Stimulated activated CD4-positive, alpha-beta T cell treated with anti-CD3 and anti-CD28 coated beads, Interleukin-15, amount 100 ng/mL, for 1 hour (primary cell): ENCODE measurements at places on chromosomes 5 and 9.

DNA sequence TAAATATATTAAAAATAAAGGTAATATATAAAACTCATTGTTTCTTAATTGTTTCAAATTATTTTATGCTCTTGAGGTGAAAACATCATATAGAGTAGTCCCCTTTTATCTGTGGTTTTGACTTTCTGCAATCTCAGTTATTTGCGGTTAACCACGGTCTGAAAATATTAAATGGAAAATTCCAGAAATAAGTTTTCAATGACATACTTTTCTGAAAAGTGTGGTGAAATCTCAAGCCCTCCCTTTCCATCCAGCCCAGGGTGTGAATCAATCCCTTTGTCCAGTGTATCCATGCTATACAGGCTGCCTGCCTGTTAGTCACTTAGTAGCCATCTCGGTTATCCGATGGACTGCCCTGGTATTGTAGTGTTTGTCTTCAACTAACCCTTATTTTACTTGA, 546.7 kb upstream of the DMAC1 start:
- DNase-seq: no peak

DNA sequence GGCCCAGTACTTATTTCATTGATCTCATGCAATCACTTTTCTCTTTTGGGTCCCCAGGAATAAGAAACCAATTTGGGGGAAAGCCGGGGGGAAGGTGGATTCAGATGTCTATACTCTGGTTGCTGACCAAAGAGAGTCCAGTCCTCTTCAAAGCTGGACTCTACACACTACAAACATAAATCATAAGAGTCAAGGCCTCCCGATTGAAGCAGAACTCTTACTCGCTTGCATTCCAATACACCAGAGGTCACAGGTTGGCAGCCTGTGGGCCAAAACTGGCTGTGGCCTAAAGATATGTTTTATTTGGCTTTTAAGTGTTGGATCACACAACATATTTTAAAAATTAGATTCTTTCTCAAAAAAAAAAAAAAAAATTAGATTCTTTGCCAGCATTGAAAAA, 311.4 kb upstream of the MSX2 start:
- DNase-seq: no peak

DNA sequence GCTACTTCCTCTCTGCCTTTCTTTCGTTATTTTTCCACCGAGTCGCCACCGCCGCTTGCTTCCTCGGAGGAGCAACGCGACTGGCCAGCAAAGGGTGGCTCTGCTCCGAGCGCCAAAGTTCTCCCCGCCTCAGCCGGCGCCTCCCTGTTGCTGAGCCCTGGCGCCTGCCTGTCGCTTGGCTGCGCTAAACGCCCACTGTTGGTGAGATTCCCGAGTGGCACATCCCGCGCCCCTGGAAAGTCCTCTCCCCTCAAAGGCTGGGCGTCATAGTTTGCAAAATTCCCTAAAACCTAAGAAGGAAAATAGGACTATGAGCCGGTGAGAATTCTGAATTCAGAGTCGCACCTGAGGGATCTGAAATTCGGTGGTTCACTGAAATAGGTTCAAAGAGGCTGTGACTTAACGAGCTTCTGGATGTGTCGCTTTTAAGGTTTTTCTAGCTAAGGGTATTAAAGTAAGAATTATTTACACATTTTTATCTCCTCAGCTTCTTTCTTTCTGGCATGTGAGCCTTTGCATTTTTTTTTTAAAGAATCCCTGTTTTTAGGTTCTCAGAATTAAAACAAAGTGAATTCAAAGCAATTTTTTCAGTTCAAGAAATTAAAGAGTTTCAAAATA, at the start of gene GRIN3A:
Gene GRIN3A, minus strand, starts transcription at position 82 of the 618 bp plus-strand sequence. CDS start 668 bp downstream, outside the sequence.
- no peak for DNase-seq

- no peak for DNase-seq
Observed at GRCh38 chr5:4662756-4663155, 477.4 kb upstream of the ADAMTS16 start.

- no peak for DNase-seq
Observed at GRCh38 chr9:70110194-70111041, 66.8 kb downstream of the MAMDC2 start.
